Heart left ventricle (tissue), 16 donors: ENCODE measurements at places on chromosomes 11 and 22. TPM values are rescaled to one million over a fixed set of nuclear protein-coding genes. Genes with fewer than 3 reads are reported as not detected.

DNA sequence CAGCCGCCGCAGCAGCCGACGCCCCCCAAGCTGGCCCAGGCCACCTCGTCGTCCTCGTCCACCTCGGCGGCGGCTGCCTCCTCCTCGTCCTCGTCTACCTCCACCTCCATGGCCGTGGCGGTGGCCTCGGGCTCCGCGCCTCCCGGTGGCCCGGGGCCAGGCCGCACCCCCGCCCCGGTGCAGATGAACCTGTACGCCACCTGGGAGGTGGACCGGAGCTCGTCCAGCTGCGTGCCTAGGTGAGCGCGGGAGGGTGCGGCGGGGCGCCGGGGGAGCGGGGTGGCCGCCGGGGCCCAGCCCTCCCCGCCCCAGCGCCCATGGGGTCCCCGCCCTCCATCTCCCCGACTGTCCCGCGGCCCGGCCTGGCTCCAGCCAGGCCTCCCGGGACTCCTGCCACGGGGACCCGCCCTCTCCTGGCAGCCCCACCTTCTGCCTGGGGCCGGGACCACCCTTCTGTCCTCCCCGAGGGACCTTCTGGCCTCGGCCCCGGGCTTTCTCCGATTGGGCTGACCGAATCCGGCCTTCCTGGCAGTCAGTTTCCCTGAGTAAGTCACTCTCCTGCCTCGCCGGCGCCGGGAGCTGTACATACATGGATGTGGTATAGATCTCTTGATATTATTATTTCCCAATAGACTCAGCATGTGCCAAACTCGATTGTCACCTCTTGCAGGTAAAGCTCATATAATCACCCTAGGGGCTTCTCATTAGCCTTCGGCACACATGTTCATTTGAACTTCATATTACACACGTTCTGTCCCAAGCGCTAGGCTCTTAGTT, 720 bp downstream of the PACS1 start:
- peak; percentile 79 for DNase-seq

- DNase-seq: no peak
Measured at GRCh38 chr11:86108890-86109638, 40.2 kb upstream of the PICALM start.

DNA sequence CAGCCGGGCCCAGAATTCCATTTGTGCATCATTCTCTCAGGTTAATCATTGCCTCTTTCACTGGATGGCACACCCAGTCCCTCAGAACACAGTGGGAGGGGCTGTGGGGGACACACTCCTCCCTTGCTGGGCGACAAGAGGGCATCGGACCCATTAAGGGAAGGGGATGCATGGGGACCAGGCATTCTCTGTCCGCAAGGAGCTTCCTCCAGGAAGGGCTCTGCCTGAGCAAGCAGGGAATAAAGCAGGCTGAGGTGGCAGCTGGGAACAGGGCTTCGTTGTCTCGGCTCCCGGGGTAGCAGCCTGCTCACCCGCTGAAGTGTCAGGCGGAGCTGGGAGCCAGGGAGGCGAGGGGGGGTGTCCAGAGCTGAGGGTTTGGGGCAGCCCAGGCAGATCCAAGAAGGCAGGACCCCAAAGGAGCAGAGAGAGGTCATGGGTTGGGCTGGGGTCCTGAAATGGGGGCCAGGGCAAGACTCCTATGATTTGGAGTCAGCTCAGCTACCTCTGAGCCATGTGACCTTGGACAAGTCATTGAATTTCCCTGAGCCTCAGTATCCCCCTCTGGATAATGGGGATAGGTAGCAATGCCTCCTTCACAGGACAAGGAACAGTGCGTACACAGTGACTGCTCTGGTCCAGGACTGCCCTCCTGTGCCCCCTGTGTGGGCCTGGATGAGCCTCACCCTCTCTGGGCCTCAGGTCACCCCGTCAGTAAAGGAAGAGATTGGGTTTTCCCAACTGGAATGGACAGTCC, 1.4 kb downstream of the GAL3ST1 start:
- DNase-seq: no peak

- DNase-seq: no peak
Measured at GRCh38 chr22:38284042-38284402, 11.2 kb upstream of the TMEM184B start.

GRCh38 chr11:95547186-95547585, 242.4 kb downstream of the FAM76B start:
- no peak for DNase-seq

GRCh38 chr11:133928628-133929059, 28.1 kb downstream of the IGSF9B start:
- DNase-seq: no peak

DNA sequence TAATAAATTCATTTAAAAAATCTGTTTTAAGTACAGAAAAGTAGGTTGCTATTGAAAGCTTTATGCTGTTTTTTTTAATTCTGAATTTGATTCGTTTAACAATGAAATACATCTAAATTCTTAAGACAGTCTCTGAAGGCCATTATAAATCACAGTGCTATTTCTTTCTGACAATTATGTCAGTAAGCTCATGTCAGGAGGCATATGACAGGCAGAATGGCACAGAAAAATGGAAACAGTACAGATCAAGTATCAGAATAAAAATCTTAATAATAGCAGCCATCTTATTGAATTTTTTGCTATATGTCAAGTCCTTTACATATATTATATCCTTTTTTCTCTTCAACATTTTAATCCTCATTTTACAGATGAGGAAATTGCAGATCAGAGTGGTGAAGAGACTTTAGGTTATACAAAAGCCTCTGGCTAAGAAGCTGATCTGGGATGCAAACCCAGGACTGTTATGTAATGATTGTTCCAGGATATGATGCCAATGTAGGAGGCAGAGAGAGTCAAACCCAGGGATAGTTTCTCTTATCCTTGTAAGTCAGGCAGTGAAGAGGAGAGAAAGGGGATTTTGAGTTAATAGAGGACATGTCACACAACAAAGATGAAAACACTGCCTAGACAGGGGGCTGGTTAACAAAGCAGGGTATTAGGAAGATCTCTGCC, 283.1 kb upstream of the CCDC90B start:
- DNase-seq: no peak

DNA sequence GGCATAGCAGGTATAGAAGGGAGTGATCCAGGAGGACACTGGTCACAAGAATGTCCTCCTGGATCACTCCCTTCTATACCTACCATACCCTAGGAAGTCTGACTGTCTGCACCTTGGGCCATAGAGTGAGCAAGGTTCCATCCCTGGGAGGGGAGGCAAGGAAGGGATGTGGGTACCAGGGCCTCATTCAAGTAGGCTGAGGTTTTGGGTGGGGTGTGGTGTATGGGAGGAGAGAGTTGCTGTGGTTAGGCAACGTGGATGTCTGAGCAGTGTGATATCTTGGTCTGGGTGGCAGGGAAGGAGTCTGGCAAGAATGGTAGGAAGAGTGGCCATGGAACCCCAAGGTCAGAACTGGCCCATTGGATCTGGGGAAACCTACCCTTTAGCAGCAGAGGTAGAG, 13.2 kb downstream of the PPFIBP2 start:
- DNase-seq: no peak

DNA sequence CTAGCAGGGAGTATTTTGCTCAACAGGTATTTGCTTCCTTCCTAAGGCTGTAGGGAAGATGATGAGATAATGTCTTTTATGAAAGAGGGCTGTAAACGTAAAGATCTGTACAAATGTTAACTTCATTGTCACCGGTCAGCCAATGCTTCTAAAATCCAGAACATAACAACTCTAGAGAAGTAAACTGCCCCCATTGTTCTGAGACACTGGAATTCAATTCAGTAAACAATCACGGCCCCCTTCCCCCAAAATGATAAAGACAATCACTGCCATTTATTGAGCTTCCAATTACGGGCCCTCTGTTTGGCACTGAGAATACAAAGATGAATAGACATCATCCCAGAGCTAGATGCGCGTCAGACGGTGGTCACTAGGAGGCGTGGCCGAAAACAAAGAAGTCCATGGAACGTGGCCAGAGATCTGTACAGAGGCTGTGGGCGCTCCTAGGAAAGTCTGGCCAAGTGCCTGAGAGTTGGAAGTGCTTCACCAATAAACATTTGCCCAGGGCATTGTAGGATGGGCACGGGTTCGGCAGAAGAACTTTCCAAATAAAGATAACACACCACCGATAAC, 576 bp downstream of the TMEM258 start:
- DNase-seq: peak; percentile 75

DNA sequence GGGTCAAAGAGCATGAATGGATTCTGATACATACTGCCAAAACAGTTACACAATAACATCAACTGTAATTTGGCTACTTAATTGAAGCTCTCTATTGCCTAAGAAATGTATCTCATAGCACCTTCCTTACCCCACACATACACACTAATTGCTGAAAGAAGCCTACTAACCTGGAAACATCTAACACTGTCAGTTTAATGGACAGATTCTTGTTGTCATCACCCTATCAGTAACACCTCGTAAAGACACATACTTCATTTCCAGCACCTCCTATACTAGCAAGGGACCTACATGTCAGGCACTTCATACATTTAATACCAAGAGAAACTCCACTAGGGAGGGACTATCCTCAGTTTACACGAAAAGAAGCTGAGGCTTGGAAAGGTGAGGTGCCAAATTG, 9.9 kb downstream of the NAP1L4 start:
- DNase-seq: no peak

GRCh38 chr11:15091625-15092024, 18.2 kb downstream of the CALCB start:
- no peak for DNase-seq

- DNase-seq: no peak
Measured at GRCh38 chr11:59076876-59077571, 9.1 kb upstream of the GLYATL1B start.

- DNase-seq: no peak
Measured at GRCh38 chr11:134349109-134349801, 17.5 kb downstream of the GLB1L2 start.

DNA sequence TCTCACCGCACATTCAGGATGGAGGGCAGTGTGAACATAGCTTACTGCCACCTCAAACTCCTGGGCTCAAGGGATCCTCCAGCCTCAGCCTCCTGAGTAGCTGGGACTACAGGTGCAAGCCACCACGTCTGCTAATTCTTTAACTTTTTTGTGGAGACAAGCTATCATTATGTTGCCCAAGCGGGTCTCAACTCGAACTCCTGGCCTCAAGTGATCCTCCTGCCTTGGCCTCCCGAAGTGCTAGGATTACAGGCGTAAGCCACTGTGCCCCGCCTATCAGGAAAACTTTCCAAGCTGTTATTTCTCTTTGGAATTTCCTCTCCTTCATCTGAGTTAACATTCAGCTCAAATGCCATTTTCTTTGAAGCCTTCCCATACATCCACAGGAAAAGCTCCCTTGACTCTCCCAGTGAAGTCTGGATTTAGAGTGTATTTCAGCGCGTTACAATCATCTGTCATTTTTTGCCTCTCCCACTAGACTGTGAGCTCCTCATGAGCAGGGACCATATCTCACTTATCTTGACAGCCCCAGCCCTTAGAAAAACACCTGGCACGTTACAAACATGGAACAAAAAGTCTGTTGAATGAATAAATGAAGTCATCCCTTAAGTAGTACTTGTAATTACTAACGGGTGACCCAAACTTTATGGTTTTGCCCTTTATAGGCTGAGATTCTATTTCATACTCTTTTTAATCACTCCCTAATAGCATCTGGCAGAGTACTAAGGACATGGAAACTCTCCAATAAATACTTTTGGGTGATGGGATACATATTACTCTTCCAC, 2.2 kb downstream of the MRTFA start:
- DNase-seq: no peak

DNA sequence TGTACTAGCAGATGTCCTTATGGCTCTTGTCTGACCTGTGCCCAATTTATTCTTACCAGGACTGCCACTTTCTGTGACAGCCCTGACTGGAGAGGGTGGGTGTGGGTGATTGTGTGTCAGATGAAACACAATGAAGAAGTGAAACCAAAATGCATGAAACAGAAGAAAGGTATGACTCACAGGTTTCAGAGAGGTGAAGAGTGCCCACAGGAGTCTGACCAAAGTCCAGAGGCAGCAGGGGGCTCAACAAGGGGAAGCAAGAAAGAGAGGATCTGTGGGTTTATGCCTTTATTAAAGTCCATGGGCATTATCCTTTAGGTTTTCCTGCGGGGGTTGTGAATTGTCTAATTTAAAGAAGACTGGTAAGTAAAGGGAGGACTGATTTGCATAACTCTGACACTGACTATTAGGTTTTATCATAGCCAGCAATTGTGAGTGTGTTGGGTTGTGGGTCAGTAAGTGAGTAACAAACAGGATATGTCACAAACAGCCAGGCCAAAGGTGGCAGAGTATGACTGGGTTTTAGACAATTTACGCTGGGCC, 3.9 kb upstream of the OR4C6 start:
- DNase-seq: no peak

DNA sequence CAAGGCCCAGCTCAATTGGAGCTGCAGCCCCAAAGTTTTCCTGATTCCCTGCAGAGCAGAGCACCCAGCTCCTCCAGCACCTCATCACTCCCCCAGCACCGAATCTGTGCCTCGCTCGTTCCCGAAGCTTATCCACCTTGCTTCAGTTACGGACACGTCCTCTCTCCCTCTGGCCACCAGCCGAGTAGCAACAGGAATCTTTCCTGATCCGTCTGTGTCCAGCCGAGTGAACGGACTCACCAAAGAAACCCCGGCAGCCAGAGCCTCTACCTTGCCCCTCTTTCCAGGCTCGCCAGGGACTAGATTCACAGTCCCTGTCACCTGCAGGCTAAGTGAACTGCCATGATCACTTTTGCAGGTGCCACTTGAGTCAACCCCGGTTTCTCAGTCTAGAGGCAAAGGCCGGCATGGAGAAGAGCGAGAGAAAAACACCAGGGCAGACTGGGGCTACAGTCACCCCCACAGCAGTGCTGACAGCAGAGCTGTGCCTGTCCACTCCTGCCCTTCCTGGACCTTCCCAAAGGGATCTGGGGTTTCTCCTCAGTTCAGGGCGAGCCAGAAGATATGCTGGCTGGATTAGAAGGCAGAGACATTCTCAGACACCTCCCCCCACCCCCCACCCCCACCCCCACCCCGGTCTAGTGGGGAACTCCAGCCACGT, 32.3 kb downstream of the BID start:
- DNase-seq: no peak

GRCh38 chr22:38870312-38870741, 1.7 kb downstream of the CBX6 start:
- peak; percentile 91 for DNase-seq

- no peak for DNase-seq
Measured at GRCh38 chr11:10742460-10743208, 8.4 kb upstream of the CTR9 start.

DNA sequence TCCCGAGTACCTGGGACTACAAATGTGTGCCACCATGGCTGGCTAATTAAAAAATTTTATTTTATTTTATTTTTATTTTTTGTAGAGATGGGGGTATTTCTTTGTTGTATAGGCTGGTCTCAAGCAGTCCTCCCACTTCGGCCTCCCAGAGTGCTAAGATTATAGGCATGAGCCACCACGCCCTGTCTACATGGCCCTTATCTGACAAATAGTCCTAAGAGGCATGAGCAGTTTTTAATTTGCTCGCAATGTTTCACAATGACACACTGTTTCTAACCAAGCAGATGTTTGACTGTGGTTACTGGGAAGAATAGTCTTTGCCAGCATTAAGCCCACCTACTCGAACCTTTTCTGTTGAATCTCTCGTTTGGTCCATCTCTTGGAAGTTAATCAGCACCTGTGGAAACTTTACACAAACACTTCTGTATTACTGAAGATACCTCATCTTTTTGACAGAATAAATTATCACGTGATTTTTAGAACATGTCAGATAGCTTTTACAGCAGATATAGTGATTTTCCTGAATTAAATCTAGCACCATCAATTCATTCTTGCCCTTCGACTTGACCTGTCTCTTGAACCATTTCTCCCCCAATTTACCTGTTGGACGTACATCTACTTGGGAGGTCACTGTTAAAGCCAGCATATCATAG, 71.4 kb downstream of the MTMR3 start:
- DNase-seq: no peak

MMP12 gene
- total RNA-seq: 0.21 TPM

GPHA2 gene
- total RNA-seq: 0.48 TPM

PGR gene
- total RNA-seq: 11.4 TPM

ARHGAP8 gene
- not detected for total RNA-seq

TMEM86A gene
- total RNA-seq: 4.9 TPM

IGSF9B gene
- 14.6 TPM for total RNA-seq
